Stimulated activated CD8-positive, alpha-beta memory T cell treated with anti-CD3 and anti-CD28 coated beads, Interleukin-7, amount 100 ng/mL, for 24 hours (primary cell): ENCODE measurements at places on chromosomes 6 and 20.

DNA sequence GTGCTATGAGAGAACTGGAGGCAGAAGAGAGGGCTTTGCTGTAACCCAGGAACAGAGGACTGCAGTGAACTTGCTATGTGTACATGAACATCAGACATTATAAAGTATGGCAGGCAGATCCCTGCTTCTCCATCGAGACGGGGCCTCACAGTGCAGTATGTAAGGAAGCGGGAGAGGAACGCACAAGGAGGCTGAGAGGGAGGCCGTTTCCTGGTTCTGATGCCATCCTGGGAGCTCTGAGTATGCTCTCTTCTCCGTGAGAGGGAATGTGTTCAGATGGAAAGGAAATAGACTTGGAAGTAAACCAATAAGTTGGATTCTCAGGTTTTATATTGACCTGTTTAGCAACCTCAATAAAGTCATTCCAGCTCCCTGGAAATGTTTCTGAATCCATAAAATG is 101.8 kb downstream of the ALDH8A1 start:
- no peak for DNase-seq

DNA sequence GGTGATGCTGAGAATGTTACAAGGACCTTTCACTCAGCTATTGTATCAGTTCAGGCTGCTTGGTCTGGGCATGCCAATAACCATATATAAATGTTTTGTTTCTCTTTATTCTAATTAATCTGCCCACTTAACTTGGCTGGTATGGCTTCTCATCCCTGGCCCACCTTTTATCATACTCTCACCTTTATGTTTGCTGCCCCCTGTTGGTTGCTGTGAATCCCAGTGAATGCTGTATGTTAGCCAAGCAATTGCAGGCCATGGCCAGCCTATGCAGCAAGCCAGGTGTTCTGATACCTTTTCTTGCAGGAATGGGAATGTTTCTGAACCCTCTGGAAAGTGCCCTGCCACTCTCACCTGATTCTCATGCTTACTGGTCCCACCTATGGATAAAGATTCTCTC is 54.6 kb downstream of the PCSK2 start:
- DNase-seq: no peak

GRCh38 chr6:137646484-137646883 is 152.3 kb upstream of the OLIG3 start:
- DNase-seq: no peak

DNA sequence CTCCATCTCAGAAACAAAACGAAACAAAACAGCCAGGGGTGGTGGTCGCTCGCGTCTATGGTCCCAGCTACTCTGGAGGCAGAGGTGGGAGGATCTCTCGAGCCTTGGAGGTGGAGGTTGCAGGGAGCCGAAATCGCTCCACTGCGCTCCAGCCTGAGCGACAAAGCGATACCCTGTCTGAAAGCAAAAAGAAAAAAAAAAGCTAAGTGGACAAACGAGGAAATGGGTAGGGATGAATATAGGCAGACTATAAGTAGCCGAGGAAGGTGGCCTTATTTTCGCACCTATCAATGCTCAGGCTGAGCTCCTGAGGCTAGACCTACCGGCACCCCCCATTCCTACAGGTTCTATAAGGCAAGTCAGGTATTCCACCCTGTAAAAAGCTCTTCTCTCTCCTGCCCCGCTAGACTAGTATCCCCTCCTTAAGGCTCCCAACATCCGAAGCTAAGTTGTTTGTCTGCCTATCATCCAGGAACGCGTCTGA is 650 bp upstream of the CASP8AP2 start:
- DNase-seq: no peak

GRCh38 chr6:43997345-43997677 is 129.9 kb downstream of the MRPL14 start:
- DNase-seq: no peak

- DNase-seq: no peak
Observed at GRCh38 chr6:18424201-18424600, 37.1 kb downstream of the RNF144B start.

GRCh38 chr6:152233547-152234320 is 403.4 kb downstream of the SYNE1 start:
- no peak for DNase-seq

DNA sequence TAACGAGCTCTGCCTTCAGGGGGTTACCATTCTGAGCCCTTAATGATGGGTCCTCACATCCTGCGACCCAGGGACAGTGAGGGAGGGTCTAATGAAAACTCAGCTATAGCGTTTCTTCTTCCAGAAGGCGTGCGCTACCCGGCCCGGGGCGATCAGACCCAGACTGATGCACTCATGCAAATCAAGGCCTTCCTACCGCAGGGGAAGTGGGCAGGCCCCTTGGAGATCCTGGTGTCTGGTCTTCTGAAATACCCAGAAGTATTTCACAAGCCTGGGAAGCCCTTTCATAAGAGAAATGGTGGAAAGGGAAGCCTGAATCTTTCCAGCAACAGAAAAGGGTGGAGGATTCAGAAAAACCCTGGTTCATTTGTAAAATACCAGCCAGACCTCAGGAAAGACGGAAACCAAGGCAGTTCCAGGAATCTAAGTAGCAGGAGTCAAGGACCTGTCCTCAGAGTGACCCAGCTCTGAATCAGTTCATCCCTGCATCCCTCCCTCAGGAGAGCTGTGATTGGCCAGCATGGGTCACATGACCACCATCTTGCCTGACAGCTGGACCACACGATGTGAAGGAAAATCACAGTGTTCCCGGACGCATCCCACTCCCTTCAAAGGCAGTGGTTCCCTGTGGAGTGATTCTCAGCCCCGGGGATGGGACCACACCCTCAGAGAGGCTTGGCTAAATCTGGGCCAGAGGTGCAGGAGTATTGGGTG is 12.7 kb downstream of the BFSP1 start:
- no peak for DNase-seq

DNA sequence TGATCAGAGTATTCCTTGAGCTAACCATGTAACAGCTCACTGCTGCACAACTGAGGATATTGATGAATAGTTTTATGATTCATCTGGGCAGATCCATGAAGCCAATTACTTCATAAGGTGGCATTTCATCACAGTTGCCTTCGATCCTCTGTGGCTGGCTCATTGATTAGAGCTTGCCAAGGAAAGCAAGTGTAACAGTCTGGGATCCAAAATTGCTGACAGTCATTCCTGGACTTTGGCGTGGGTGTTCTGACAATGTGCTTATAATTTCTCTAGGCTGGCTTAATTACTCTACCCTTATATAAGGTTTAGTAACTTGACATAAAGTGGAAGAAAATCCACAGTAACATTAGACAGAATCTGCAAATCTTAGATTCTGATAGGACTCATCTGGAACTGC is 551.3 kb upstream of the CDH4 start:
- no peak for DNase-seq

DNA sequence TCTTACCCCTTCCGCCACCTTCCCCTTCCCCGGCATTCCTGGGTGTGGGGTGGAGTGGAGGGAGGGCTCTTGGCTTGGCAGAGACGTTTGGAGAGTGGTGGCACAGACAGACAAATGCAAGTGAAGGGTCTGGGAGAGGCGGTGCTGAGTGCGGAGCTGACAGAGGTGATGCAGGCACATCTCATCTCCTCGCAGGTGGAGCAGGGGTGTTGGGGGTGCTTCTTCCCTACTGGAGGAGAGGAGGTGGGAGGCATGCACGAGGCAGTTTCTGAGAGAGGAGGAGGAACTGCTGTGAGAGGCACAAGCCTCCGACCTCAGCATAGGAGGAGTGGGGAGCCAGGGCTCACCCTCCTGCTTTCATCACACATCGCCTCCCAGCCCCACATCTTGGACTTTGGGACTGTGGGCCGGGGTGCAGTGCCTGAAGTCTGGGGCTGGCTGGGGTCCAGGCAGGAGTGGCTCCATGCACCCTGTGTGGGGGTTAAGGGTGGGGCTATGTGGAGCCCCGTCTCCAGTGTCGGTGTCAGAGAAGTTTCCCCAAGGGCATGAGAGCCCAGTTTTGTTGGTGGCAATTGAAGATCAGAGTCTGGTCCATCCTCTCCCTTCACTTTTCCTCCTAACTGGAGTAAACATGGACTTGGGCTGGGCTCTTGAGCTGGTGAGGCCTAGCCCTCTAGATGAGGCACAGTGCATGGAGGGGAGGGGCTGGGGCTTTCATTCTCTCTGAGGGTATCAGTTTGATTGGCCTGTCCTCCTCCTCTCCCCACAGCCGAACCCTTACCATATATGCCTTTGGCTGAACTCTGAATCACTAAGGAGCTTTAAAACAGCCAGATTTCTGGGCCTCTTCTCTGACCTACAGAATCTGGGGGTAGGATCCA is 20.2 kb upstream of the SLC22A7 start:
- DNase-seq: no peak

- no peak for DNase-seq
Observed at GRCh38 chr20:38859070-38859690, 53.7 kb downstream of the PPP1R16B start.

- DNase-seq: no peak
Observed at GRCh38 chr6:14321992-14322772, 204.6 kb downstream of the CD83 start.

GRCh38 chr6:166153966-166154365 is 13.7 kb downstream of the TBXT start:
- DNase-seq: no peak
